ENCODE measurements at places on chromosomes 5 and 9.

DNA sequence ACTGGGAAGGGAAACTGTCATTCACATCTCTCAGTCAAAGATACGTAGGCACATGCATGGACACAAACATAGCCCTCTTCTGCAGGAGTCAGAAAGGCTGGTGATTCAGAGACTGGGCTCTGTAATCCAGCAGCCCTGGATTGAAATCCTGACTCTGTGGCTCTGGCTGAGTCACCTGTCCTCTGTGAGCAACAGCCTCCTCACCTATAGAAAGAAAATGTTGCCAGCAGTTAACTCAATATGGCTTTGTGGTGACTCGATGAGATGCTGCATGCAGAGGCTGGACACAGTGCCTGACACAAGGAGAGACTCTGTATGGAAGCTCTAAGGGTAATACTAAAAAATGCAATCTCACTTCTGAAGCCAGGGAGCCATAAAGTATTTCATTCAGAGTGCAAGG is 23.9 kb upstream of the CDKN2AIPNL start:
- peak; percentile 34 for DNase-seq

- no peak for DNase-seq
These were observed 7.9 kb upstream of the MED10 start for GRCh38 chr5:6386271-6386670.

- DNase-seq, result no peak
These were observed 23.4 kb downstream of the ANXA6 start for GRCh38 chr5:151134228-151134627.

- DNase-seq, result peak; percentile 38
These were observed 175.1 kb upstream of the OTULINL start for GRCh38 chr5:14406554-14406849.

GRCh38 chr9:130150779-130151382 is 21.3 kb upstream of the NCS1 start:
- no peak for DNase-seq

- no peak for DNase-seq
These were observed 14.9 kb downstream of the BRD3OS start for GRCh38 chr9:134040176-134040565.

- no peak for DNase-seq
These were observed 25.0 kb upstream of the IL17B start for GRCh38 chr5:149403923-149404745.

Data from Caki2 (cell line).